ENCODE measurements at places on chromosomes 6 and 20. TPM values are rescaled to one million over a fixed set of nuclear protein-coding genes. Genes with fewer than 3 reads are reported as not detected.

Gene ZNF512B
- total RNA-seq, result 19.2 TPM

GRCh38 chr6:169106176-169106575 lies 147.5 kb downstream of the THBS2 start:
- H3K4me1 ChIP-seq, result no peaks in the 10 kb centered on the region
- no peaks in the 10 kb centered on the region for H3K36me3 ChIP-seq
- H3K4me3 ChIP-seq, result no peak overlapping the region
- H3K27me3 ChIP-seq, result no peaks in the 10 kb centered on the region
- no peak overlapping the region for H3K27ac ChIP-seq
- no peak for DNase-seq

- H3K27ac ChIP-seq, result no peak overlapping the region
- H3K36me3 ChIP-seq, result no peaks in the 10 kb centered on the region
- H3K27me3 ChIP-seq, result no peaks in the 10 kb centered on the region
- H3K4me3 ChIP-seq, result no peak overlapping the region
Observed at GRCh38 chr20:59891581-59891980, 41.9 kb downstream of the SYCP2 start.

DNA sequence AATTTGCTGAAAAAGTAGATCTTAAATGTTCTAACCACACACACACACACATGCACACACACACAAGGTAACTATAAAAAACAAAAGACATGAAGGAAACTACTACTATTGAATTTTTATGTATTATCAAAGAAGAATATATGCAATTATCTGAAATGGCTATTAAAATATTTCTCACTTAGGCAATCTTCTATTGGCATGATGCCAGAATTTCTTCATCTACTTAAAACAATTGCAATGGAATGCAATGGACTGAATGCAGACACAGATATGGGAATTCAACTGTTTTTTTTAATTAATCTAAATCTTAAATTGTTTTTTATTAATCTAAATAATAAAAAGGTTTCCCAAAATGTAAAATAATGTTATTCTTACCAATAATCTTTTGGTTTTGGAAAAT lies 152.6 kb upstream of the SMLR1 start:
- no peak overlapping the region for H3K27ac ChIP-seq
- no peaks in the 10 kb centered on the region for H3K4me1 ChIP-seq
- H3K4me3 ChIP-seq, result no peak overlapping the region
- no peaks in the 10 kb centered on the region for H3K27me3 ChIP-seq
- DNase-seq, result no peak

DNA sequence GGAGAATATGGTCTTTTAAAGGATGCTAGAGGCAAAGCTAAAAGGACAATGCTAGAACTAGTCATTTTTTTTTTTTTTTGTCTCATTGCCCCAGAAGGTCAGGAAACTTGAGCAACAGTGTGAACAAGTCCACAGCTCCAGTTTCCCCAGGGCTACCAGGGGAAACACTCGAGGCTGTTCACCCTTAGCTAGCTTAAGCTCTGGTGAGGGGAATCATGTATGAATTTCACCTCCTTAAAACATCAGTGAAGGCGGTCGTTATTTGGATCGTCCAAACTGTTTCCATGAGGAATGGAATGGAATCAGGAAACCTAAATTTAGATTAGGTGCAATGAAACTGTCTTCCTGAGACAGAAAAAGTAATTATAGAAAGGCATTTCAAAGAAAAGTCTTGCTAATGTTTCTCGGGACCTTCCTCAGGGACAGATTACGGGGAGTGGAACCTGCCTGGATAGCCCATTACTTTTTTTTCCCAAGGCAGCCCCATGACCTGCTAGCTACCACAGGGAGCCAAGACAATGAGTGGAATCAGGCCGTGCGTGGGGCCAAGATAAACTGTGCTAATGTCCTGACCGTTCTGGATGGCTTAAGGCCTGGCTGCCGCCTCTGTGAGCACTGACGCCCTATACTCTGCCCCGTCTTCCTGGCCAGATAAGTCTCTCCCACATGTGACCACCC lies 164.8 kb upstream of the SGK1 start:
- no peaks in the 10 kb centered on the region for H3K36me3 ChIP-seq
- H3K27ac ChIP-seq, result no peak overlapping the region
- H3K27me3 ChIP-seq, result no peaks in the 10 kb centered on the region
- H3K4me3 ChIP-seq, result no peak overlapping the region
- peaks cover 8% of the 10 kb centered on the region for H3K4me1 ChIP-seq
- DNase-seq, result peak; percentile 40

Gene HLA-DRA
- 607 TPM for total RNA-seq

Gene FKBP1C
- 0.25 TPM for total RNA-seq

DNA sequence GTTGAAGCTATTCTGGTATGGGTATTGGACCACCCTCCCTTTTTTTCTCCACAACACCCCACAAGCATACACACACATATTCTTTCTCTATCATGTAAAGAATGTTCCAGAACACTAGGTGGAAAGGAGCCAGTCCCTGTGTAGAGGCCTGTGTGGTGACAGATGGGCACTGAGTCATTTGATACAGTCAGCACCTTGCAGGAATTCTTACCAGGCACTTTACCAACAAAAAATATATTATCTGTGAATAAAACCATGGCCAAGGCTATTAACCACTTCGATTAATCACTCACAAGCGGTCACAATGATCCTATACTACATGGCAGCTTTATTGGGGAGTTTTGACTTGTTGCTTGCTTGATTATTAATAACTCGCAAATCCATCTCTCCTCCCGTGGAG lies 149.5 kb downstream of the BFSP1 start:
- H3K36me3 ChIP-seq, result no peaks in the 10 kb centered on the region
- H3K4me3 ChIP-seq, result no peak overlapping the region
- no peaks in the 10 kb centered on the region for H3K27me3 ChIP-seq

Measured in kidney (tissue), 22 donors.